ENCODE measurements at places on chromosomes 1 and 21. TPM values are rescaled to one million over a fixed set of nuclear protein-coding genes. Genes with fewer than 3 reads are reported as not detected.

DNA sequence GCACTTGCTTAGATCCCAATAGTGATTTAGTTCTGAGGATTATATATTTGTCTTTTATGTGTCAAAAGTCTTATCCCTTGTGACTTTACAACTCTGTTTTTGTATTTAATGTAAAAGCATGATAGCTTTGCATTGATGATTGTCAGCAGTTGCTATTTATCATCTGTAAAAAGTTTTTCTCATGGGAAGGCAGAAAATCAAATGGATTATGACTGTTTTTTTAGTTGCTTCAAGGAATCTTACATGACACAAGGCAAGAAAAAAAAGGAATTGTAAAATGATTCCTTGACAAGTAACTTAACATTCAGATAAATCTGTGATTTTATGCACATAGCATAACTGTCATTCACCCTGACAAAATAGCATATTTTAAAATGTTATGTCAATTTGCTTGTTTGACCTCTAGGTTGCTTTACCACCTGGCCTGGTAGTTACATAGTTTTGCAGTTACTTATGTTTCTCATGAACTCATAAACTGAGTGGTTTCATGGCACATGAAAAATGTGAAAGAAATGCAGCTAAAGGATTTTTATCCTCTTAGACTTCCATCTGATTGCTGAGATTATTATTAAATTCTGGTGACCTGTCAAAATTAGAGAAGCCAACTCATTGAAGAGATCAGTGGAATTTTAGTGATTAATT, 622.6 kb downstream of the ADGRL2 start:
- H3K4me1 ChIP-seq, result no peaks in the 10 kb centered on the region
- no peak for DNase-seq
- H3K36me3 ChIP-seq, result no peaks in the 10 kb centered on the region
- H3K4me3 ChIP-seq, result no peak overlapping the region
- no peak overlapping the region for H3K27ac ChIP-seq

The S100A8 gene
- 37.4 TPM for total RNA-seq

DNA sequence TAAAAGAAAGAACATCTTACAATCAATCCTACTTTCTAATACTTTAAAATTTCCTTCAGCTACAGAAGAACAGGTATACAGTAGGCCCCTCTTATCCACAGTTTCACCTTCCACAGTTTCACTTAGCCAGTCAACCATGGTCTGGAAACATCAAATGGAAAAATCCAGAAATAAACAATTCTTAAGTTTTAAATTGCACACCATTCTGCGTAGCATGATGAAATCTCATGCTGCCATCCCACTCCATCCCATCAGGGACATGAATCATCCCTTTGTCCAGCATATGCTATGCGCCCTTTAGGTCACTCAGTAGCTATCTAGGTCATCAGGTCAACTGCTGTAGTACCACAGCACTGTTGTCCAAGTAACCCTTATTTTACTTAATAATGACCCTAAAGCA, 67.7 kb downstream of the HSF2BP start:
- H3K4me3 ChIP-seq, result no peak overlapping the region
- no peaks in the 10 kb centered on the region for H3K36me3 ChIP-seq
- H3K27me3 ChIP-seq, result no peaks in the 10 kb centered on the region
- no peak for DNase-seq
- H3K4me1 ChIP-seq, result peaks cover 6% of the 10 kb centered on the region

GRCh38 chr21:36183144-36183795, 26.6 kb downstream of the DOP1B start:
- H3K4me1 ChIP-seq, result no peaks in the 10 kb centered on the region
- no peaks in the 10 kb centered on the region for H3K27me3 ChIP-seq
- no peak overlapping the region for H3K27ac ChIP-seq

DNA sequence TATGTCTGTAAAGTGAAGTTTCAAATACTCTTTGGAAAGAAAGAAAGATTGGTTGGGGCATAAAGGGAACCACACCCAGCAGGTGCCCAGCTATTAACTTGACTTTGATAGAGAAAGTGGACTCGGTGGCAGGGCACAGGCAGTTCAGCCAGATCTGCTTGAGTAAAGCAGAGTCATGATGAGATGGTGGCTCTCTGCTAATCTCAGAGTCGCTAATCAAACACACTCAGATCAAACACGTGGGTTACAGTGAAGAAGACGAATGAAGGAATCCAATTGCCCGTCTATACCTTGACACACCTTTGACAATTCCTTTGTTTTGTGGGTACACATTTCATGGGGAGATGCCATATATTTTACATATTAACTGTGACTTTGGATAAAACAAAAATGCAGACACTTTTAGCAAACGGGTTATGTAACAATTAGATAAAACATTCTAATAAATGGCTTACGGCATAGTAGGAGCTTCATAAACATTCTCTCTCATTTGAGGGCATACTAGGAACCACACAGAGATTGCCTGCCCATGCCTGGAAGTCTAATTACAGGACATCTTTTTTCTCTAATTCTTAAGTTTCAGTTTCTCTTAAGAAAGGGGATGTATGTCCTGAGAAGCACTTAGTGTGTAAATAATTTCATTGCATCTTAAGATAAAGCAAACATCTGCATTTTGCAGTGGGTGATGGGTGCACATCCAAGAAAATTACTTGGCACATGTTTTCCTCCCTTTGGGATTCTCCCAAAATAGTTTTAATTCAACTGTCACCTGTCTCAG, 7.2 kb downstream of the CBR1 start:
- DNase-seq, result no peak
- no peak overlapping the region for H3K27ac ChIP-seq
- H3K4me1 ChIP-seq, result peaks cover 12% of the 10 kb centered on the region

DNA sequence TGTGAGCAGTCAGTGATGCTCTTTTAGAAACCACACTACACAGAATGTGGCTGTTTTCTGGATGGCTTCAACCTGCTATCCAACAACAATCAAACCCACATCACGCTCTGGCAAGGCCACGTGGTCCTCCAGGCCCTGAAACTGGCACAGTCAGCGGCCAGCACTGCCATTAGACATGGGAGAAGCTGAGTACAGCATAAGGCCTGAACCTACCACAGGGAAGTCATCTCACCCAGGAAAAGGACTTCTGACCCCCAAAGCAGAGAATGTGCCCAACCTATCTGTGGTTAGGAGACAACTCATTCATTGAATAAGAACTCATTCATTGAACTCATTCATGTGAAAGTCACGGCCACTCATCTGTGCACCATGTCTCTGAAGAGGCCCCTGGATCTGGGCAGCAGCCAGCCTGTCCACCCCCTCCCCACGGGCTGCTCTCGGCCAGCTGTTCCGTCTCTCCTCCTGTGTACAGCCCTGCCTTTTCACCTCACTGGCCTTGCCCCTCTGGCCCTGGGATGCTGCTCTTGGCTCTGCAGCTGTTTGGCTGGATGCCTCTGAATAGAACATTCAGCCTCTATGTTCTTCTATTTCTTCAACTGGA, 41.1 kb downstream of the C1orf198 start:
- no peak overlapping the region for H3K4me3 ChIP-seq
- no peaks in the 10 kb centered on the region for H3K27me3 ChIP-seq
- H3K36me3 ChIP-seq, result no peaks in the 10 kb centered on the region
- H3K4me1 ChIP-seq, result peaks cover 8% of the 10 kb centered on the region

- no peaks in the 10 kb centered on the region for H3K4me1 ChIP-seq
- H3K36me3 ChIP-seq, result no peaks in the 10 kb centered on the region
- H3K27ac ChIP-seq, result no peak overlapping the region
Measured at GRCh38 chr1:116907351-116907750, 2.4 kb upstream of the PTGFRN start.

DNA sequence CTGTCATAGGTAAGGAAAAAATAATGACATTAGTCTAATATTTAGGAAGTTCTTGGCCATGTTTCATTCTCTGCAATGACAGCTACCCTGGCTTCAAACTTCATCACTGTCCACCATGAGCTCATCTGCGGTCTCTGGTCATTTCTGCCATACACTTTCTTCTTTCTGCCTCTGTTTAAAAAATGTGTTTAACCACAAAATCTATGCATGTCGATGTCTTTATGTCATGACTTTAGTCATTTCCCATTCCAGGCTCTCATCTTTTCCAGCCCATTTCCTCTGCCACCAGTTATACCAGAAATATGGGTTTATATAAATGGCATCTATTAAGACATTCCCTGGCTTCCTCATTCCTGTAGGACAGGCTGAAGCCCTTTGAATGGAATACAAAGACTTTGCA, 68.5 kb upstream of the DUSP10 start:
- H3K27me3 ChIP-seq, result no peaks in the 10 kb centered on the region
- no peak overlapping the region for H3K4me3 ChIP-seq
- no peak for DNase-seq
- no peaks in the 10 kb centered on the region for H3K4me1 ChIP-seq

DNA sequence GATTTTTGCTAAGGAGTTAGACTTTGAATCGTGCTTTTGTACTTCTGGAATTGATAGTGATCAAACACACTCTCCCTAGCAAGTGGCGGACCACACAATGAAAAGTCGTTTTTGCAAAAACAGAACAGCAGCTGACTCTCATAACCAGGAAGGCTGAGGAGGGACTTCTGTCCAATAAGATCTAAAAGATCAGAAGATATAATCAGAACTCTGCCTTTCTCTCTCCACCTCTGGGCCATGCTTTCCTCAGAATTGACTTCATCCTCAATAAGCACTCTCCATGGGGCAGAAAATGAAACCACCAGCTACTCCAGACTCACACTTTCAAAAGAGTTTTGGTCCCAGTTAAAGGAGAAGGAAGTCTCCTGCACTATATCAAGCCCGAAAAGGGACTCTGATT, 55.3 kb upstream of the SAMD13 start:
- H3K4me1 ChIP-seq, result no peaks in the 10 kb centered on the region
- DNase-seq, result no peak
- H3K27me3 ChIP-seq, result no peaks in the 10 kb centered on the region

The ESPN gene
- 11.1 TPM for total RNA-seq

- no peaks in the 10 kb centered on the region for H3K4me1 ChIP-seq
- no peak overlapping the region for H3K27ac ChIP-seq
- no peak overlapping the region for H3K4me3 ChIP-seq
Measured at GRCh38 chr1:19101244-19101643, 108.8 kb downstream of the UBR4 start.

- no peak for DNase-seq
- H3K4me1 ChIP-seq, result no peaks in the 10 kb centered on the region
- H3K27ac ChIP-seq, result peak overlapping the region; percentile 57
- no peaks in the 10 kb centered on the region for H3K27me3 ChIP-seq
- H3K4me3 ChIP-seq, result no peak overlapping the region
Measured at GRCh38 chr1:56508523-56508983, 70.8 kb downstream of the PLPP3 start.

DNA sequence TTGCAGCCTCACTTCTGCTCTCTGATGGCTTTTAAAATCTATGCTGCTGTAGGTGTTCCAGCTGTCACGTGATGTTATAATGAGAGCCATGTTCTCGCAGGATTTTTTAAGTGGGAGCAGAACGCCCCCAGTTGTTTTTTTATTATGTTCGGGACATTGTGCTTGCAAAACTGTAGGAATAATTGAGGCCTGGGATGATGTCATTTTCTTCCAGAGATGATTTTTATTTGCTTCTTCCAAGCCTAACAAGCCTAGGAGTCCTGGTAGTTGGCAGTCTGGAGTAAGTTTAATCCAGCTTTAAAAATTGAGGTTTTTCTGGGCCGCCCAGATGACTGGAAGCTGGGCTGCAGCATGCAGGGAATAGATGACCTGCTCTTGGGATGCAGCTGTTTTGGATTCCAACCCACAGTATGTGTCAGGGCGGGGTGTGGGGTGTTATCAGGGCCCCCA, 34.6 kb upstream of the CHIT1 start:
- DNase-seq, result no peak
- H3K4me1 ChIP-seq, result no peaks in the 10 kb centered on the region
- H3K27me3 ChIP-seq, result no peaks in the 10 kb centered on the region
- H3K4me3 ChIP-seq, result no peak overlapping the region
- peak overlapping the region; percentile 16 for H3K27ac ChIP-seq
- H3K36me3 ChIP-seq, result no peaks in the 10 kb centered on the region

The SLC25A44 gene
- 10.7 TPM for total RNA-seq

DNA sequence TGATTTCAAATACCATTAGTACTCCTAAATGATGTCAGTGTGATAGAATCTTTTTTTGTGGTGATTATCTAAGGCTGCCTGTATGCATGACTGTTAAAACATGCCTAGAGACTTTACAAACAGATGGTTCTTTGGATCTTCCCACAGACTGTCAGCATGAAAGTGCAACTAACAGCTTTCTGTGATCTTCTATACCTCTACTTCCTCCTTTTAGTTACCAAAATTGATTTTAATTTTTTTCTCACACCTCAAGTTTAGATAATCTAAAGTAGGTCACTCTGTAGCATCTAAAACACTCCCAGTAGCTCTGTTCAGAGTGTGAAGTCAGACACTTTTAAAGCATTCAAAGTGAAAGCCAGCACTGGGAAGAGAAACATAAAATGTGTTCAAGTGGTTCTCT, 534.5 kb downstream of the PTPRC start:
- H3K4me3 ChIP-seq, result no peak overlapping the region
- no peaks in the 10 kb centered on the region for H3K36me3 ChIP-seq
- no peaks in the 10 kb centered on the region for H3K27me3 ChIP-seq
- H3K27ac ChIP-seq, result no peak overlapping the region

DNA sequence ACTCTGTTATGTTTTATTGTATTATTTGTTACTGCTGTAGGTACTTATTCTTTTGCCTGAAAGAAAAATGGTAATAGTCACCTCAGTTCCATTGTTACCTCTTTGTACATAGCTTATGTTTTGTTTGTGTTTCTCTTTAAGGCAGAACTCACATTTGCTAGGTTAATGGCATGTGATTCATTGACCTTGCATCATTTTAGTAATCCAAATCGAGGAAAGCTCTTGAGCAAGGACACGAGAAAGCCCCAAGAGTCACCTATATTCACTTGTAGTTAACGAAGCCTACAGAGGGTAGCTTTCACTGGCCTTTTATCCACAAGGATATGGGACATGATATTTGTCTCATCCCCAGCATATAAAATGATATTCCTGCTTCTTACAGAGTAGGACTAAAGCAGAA, 1765.2 kb downstream of the NCAM2 start:
- DNase-seq, result no peak
- H3K27me3 ChIP-seq, result no peaks in the 10 kb centered on the region
- no peaks in the 10 kb centered on the region for H3K36me3 ChIP-seq
- H3K4me3 ChIP-seq, result no peak overlapping the region

The SPRR2E gene
- not detected for total RNA-seq

The MLLT11 gene
- 0.16 TPM for total RNA-seq

- no peak for DNase-seq
- no peak overlapping the region for H3K4me3 ChIP-seq
- H3K27ac ChIP-seq, result no peak overlapping the region
Measured at GRCh38 chr1:90200646-90201205, 205.8 kb downstream of the ZNF326 start.

DNA sequence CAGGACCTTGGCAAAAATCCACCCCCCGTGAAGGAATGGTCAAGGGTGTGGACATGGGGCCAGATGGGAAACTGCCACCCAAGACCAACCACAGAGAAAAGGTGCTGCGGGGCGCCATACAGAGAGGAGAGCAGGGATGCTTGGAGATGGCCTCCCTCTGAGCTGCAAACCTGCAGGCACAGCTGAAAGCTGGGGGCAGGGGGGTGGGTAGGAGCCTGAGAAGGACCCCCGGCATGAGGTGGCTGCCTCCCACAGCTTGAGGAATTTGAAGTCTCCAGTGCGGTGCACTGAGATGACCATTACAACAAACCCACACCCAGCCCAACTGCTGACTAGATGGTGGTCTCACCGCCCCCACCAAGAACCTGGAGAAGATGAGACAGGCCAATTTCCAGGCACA, 84.8 kb downstream of the WDR4 start:
- H3K36me3 ChIP-seq, result no peaks in the 10 kb centered on the region
- H3K4me1 ChIP-seq, result no peaks in the 10 kb centered on the region
- no peaks in the 10 kb centered on the region for H3K27me3 ChIP-seq
- no peak overlapping the region for H3K27ac ChIP-seq

The FCGR3A gene
- 12.9 TPM for total RNA-seq

The CASQ1 gene
- total RNA-seq, result not detected
